ENCODE measurements at places on chromosomes 6 and 20.

DNA sequence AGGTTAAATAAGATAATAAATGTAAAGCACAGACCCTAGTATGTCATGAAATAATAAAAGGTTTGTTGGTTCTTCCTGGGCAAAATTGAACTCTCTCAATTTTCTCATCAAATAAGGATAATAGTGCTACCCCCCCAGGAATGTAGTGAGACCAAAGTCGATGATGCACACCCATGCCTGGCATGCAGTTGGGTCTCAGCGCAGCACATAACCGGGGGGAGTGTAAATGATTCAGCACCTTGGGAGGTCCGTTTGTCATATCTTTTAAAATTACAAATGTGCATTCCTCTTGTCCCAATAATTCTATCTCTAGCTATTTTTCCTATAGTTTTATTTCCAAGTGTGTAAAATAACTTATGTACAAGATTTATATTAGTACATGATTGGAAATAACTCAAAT lies 31.3 kb upstream of the CCDC167 start:
- no peak for DNase-seq

DNA sequence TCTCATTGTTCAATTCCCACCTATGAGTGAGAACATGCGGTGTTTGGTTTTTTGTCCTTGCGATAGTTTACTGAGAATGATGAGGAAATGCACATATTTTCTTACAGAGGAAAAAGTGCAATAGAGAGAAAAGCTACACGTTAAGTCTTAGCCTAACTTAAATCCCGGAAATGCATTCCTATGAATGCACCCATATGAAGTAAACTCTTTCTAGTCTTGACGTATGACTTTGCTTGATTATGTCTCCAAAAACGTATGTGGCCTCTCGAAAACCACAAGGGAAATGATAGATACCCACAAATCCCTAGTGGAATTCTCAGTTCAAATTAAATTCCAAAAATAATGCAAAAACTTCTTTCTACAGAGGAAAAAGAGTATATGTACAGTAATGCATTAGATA lies 90.7 kb upstream of the SASH1 start:
- no peak for DNase-seq

DNA sequence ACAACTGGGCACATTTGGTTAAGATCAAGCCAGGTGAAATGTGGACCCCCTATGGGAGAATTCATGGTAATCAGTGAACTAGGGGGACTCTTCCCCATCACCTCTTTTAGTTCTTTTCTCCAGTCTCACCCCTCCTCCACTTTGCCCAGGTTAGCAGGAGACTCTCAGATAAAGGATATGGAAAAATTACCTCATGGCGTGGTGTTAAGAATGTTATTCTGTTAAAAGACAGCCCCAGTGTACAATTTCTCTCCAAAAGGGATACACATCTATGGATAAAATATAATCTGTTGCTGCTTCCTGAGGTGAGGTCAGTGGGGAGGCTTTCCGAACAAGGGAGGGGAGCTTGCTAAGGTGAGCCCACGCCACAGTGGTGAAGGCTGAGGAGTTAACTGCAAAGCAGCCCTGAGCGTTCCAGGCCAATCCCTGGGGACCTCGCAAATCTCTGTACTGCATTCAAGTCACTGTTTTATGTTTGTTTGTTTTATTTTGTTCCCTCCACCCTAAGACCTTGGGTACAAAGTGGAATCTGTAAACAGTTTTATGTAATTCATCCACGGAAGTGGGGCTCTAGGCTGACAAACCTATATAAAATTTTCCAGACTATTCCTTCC lies 52.0 kb downstream of the ADGRF1 start:
- DNase-seq = no peak

DNA sequence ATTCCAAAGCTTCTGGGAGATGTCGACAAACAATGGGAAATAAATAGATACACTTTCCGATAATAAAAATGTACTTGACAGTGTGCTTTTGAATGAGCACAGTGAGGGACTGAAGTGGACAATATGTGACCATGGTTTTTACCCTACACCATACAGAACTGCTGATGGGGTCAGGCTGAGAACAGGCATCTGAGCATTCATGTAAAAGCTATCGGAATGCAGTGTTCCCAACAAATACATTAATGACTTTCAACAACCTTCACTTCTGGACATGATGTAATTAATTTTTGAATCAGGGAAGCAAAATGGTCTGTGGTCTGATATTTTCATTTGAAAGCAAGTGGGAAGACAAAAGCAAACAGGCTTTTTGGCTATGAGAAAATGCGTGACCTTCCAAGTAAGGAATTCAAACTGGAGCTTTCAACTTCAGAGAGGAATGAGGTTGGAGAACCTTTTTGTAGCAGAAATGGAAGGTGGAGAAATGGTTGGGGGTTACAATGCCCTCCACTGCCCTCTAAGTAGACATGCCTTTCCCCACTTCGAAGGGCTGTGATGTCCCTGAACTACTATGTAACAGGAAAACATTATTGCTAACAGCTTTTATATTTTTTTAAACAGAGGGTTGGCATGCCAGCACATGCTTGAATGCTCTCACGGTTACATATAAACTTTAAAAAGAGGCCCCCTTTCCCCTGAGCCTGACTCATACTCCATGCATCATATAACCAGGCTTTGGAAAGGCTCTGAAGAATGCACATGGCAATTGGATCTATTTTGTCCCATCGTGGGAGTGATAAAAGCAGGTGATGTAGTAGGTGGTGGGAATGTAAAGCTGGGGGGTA lies 203.5 kb upstream of the CITED2 start:
- DNase-seq = no peak

- no peak for DNase-seq
Observed at GRCh38 chr20:57883761-57884160, 173.9 kb upstream of the PMEPA1 start.

DNA sequence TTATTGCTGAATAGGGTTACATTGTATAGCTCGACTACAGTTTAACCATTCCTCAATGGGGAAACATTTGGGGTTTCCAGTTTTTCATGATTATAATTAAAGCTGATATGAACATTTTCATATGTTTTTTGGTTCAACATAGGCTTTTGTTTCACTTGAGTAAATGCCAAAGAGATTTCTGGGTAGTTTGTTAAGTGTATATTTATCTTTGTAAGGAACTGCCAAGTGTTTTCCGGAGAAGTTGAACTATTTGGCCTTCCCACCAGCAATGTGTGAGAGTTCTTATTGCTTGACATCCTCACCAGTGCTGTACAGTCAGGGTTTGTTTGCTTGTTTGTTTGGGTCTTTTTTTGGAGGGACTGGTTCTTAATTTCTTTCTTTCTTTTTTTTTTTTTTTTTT lies 83.7 kb upstream of the RALY start:
- no peak for DNase-seq

GRCh38 chr6:118594877-118595276 lies 46.8 kb downstream of the PLN start:
- DNase-seq = no peak

DNA sequence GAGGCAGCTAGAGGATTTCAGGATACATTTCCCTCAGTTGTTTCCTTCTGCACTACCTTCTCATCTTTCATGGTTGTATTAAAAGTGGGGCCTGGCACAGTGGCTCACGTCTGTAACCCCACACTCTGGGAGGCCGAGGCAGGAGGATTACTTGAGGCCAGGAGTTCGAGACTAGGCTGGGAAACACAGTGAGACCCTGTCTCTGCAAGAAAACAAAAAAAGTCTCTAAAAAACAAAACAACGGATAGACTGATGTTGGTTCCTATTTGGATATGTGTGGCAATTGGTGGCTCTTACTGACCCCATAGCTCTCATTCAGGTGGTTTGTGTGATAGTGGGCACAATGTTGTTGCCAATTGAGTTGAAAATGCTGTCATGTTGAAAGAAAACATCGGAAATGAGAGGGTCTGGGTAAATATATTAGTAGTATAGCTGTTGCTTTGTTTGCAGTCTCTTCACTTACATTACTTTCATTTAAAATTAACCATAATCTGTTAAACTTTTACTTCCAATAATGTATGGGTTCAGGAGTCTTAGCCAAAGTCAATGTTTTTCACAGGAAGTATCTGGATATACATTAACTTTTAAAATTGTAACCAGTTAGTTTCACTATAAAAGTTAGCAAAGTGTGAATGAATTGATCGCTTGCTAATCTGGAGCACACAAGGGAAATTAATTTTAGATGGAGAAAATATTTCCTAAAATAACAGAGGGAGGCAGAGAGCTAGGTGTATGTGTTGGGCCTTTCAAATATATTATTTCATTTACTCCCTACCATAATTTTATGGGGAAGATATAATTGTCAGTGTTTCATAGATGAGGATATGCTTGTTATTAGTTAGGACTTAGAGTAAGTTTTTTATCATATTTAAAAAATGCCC lies 31.1 kb downstream of the UTRN start:
- DNase-seq = no peak

DNA sequence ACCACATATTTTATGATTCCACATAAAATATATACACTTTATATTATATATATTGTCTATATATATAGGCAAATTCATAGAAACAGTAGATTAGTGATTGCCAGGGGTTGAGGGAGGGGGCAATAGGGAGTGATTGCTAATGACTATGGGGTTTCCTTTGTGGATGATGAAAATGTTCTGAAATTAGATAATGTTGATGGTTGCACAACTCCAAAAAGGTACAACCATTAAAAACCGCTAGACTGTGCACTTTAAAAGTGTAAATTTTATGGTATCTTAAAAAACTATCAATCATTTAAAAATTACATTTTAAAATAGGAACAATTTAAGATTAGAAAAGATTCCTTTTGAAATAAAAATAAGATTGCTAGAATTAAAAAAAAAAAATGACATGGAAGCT lies 23.8 kb upstream of the CEP85L start:
- DNase-seq = no peak

- DNase-seq = no peak
Observed at GRCh38 chr20:50353289-50353961, 156.8 kb upstream of the PTPN1 start.

GRCh38 chr20:23534801-23535593 lies 33.3 kb downstream of the CST9L start:
- no peak for DNase-seq

GRCh38 chr20:22428051-22428450 lies 156.3 kb downstream of the FOXA2 start:
- DNase-seq = no peak

DNA sequence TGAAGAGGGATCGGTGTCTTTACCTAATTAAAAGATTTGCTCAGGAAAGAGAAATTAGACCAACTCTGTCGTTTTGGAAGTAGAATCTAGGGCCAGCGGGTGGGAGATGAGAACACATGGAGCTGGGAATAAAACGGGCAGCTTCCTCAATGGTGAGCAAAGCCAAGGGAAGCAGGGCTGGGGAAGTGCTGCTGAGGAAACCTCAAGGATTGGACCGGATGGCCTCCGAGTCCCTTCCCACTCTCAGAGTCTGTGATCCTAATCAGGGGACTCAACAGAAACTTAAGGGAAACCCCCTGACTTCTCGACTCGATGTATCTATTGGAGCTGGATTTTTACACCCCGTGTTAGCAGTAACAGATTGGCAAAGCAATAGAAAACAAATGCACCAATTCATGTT lies 10.8 kb downstream of the GCNT2 start:
- no peak for DNase-seq

DNA sequence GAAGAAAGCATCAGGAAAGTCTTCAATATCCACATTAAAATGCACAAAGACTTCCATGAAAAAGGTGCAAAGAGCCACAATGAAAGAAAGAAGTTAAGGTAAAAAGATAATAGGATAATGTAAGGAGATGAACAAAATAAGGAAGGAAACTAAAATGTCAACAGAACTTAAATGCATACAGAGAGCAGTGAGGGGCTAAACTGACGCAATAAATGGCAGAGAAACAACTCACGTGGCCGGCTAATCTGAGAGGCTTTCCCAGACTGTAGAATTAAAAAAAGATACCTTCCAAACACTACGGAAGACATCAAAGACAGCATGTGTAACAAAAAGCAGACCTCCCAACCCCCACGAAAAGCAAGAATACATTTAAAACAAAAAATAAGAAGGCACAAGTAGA lies 73.7 kb downstream of the GMDS start:
- DNase-seq = no peak

- DNase-seq = peak; percentile 52
Observed at GRCh38 chr20:31547017-31547675, 32.9 kb downstream of the HM13 start.

Data from NCI-H524 treated with DMSO at 0.1 percent for 48 hours (cell line).